Small intestine (tissue), 16 donors: ENCODE measurements at places on chromosomes 2 and 18.

DNA sequence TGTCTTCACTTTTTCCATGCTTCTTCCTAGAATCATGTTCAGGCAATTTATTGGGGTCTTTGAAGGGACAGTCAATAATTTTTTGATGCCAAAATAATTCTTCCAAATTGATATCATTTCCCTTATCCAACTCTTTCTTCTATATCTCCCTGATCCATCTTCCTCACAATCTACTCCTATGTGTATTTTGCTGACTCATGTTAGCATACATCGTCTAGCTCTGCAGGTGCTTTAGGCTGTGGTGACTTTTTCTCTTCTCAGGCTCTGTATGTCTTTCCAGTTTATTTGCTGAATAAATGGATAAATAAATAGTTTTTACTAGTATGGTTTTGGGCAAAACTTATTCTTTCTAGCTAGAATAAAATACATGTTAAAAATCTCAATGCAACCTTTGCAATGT, 1650.9 kb upstream of the TMEFF2 start:
- DNase-seq, result no peak

DNA sequence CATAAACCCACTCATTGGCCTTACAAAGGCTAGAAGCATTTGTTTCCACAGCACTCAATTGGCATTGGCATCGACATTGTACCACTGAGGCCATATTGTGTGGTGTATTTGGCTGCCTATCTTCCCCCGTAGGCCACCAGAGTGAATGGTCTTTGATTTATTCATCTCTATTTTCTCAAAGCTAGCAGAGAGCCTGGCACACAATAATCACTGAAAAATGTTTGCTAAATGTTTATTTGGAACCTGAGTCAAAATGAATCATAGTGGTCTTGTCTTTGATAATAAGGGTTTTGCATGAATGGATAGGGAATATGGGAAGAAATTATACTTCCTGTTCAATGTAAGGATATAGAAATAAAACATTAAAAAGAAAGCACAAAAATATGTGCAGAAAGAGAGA, 107.3 kb upstream of the SLC8A1 start:
- DNase-seq, result no peak

DNA sequence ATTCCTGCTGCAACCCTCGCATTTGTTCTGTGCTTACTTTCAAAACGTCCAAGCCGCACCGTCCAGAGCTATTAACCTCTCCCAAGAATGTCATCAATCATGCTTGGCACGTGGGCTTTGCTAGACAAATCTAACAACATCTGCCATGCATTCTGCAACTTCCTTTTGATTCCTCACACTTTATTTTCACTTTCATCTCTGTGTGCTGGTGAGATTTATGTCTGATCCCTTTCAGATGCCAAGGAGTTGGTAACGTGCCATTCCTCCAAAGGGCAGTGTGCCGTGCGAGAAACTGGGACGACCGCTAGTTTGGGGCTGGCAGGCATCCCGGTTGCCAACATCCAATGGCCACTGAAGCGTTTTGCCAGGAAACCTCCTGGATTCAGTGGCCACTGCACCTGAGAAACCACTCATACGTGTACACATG, 230.0 kb upstream of the PARD3B start:
- no peak for DNase-seq

GRCh38 chr2:238274152-238274865, 14.1 kb downstream of the PER2 start:
- peak; percentile 88 for DNase-seq

DNA sequence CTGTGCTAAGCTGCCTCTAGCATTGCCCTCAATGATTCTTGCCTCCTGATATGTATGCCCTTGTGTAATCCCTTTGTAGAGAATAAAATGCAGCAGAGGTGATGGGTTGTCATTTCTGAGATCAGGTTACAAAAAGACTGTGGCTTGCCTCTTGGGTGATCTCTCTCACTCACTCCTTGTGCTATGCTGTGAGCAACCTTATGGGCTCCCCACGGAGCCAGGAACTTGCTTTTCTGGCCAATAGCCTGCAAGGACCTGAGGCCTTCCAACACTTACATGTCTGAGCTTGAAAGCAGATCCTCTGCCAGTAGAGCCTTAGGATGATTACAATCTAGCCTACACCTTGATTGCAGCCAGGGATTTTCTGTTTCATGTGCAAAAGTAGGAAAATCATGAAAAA, 123.1 kb upstream of the XIRP2 start:
- no peak for DNase-seq

DNA sequence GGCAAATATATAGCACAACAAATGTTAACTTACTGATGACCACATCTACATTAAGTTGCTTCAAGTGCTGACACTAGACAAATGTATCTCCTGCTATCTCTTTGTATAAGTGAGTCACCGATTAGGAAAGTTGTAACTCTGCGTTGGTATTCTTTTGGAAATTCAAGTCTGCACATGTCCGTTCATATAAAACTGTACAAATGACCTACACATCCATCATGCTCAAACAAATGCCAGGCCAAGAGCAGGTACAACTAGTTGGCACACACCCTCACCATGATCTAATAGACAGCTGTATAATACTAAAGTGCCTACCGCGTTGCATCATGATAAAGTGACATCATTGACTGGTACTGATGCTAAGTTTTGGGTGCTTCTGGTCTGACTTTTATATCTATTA, 141.1 kb downstream of the RBMS1 start:
- no peak for DNase-seq

GRCh38 chr2:99618579-99619097, 128.8 kb upstream of the REV1 start:
- no peak for DNase-seq

GRCh38 chr2:97712693-97713295, 582 bp upstream of the ZAP70 start:
- no peak for DNase-seq

GRCh38 chr2:39127973-39128372, 7.1 kb upstream of the SOS1 start:
- DNase-seq, result no peak

DNA sequence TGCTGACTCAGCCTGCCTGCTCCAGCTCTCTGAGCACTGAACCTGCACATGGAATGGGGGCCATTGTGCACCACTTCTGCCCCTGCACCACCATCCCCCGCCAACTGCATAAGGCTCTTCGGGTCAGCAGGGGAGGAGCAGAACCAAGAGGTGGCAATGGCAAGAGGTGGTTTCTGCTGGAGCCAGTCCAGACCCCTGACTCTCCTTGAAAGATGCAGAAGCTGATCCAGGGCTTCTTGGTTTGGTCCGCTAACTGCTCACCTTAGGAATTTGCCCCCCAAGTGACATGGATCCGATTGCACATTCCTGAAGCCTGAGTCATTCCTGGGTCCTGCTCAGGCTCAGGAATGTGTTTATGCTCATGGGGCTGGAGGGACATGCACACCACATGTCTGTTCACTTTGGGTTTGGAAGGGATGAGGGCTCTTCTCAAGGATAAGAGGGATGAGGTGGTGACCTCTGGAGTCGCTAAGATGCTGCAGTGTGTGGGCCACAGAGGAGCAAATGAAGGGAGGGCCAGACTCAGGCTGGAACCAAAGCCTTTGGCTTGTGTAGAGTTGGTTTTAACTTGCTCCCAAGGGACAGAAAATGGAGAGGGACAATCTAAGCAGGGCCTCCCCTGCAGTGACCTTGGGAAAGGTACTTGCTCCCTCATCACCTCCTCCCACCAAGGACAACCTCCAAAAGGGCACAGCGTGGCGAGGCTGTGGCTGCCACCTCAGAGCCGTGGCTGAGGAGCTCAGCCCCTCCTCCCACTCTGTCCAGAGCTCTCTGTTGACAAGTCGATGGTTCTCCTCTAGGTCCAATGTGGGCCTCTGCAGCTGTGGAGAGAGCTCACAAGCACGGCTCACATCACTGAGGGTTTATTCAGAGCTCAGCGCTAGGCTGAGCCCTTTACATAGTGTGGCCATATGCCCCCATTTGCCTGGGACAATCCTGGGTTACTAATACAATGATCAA, 66.2 kb downstream of the HS1BP3 start:
- peak; percentile 19 for DNase-seq

DNA sequence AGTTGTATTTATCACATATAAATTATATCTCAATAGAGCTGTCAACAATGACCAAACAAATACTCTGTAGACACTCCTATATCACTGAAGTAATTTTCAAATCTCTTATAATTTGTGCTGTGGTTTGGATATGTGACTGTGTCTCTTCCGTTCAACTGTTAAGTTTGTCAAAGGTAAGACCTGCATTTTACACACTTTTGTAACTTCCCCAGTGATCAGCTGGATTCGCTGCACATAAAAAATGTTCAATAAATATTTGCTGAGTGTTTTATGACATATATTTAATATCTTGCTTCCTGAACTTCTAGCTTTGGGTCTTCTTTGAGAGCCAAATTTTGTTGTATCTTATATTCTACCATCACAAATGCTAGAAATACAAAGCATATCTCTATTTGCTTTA, 57.3 kb upstream of the ROCK1 start:
- no peak for DNase-seq

GRCh38 chr2:20186078-20186854, 38.7 kb downstream of the SDC1 start:
- DNase-seq, result peak; percentile 87

DNA sequence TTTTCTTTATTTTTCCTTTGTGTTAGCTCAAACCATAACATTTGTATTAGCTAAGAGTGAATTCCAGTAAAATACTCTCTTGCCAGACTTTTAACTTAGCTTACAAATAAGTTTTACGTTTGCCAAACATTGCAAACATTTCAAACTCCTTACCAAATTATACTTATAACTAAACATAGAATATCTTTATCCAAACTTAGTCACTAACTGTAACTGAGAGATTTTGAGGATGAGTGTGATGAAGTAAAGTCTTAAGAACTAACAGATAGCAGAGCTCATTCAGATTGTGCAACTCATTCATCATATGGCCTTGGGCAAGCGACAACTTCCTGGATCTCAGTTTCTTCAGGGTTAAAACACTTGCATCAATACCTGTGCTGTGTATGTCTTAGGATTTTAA, 533.7 kb downstream of the TDRD15 start:
- no peak for DNase-seq

- DNase-seq, result no peak
Observed at GRCh38 chr2:145689277-145689676, 1169.4 kb upstream of the ZEB2 start.

DNA sequence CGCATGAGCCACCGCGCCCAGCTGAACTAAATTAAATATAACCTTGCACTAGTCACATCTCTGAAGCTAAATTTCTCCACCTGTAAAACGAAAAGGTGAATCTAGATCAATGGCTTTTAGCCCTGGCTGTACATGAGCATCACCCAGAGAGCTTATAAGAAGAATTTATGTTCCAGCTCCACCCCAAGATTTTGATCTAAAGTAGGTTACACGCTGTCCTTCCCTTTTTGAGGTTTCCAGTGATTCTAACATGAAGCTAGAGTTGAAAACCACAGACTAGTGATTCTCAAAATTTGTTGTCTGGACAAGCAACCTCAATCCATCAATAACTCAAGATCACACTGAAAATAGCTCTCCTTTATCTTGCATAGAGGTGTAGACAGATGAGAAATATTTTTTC, 208.8 kb upstream of the CRIM1 start:
- DNase-seq, result no peak

DNA sequence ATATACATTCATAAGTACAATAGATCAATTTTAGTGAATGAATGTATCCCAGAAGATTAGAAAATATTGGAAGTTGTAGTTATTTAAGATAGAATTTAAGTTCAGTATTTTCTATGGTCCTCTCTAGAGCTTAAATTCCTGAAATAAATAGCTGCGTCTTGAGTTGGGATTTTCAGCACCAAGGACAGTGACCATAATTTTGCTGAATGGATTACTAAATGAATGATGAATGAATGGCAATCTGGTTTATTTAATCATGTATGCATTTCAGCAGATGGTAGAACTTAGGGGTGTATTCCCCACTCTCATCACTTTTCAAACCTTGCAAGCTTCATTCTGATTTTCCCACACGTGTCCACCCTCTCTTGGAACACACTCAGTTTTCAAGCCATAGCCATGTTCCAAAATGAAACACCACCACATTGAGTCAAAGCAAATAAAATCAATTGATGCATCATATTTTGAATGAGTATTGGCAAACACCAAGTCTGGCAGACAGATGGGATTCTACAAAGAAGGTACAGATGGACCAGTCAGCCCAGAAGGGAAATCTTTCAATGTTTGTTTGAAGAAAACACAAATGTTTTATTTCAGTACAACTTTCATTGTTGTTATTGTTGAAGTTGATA, 362.2 kb upstream of the NXPH2 start:
- DNase-seq, result no peak

GRCh38 chr18:64405161-64405560, 256.3 kb upstream of the LINC00305 start:
- DNase-seq, result no peak

- no peak for DNase-seq
Observed at GRCh38 chr2:200814276-200814815, 2.6 kb downstream of the BZW1 start.

GRCh38 chr2:60998628-60999545, 18.6 kb upstream of the PEX13 start:
- peak; percentile 56 for DNase-seq

- no peak for DNase-seq
Observed at GRCh38 chr18:45019469-45019868, 338.8 kb downstream of the SETBP1 start.
